Naive thymus-derived CD8-positive, alpha-beta T cell (primary cell): ENCODE measurements at places on chromosomes 5 and 9.
A peak's percentile ranks its signal among the peaks of the same experiment; 100 is the strongest.

DNA sequence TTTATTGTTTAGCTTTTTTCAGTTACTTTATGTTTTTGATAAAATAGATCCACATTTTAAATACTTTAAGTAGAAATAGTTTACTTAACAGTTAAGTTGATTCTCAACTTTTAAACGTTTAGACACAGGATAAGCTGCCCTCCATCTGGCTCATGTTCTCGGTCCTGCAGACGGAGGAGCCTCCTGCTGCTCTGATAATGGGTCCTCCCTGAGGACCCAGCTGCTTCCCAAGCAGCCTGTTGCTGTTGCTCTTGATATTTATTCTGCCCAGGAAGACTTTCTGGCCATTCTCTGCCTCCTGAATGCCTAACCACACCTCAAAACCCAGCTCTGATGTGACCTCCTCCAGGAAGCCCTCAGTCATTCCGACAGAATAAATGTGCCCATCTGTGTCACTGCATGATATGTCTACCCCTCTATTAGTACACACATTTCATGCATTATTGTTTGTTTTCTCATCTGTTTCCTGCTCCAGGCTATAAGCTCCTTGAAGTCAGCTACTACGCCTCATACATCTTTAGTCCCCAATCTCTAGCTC lies 267.2 kb upstream of the MSX2 start:
- DNase-seq: no peak

- no peak for DNase-seq
Observed at GRCh38 chr9:93187047-93187446, 3.1 kb downstream of the WNK2 start.

DNA sequence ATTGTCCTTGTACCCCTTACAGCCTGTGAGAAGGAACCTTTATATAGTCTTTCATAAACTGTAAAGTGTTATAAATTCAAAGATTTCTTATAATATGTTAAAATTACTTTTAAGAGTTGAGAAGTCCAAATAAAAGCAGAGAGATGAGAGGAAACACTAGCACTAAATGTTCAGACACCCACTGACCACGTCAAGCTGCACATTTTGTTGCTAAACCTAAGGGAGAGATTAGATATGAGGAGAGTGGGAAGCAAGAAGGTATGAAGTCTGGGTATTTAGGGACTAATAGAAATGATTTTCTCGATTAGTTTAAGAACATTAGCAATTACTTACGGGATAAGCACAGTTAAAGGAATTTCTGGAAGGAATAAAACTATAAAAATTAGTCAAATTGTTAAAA lies 506.9 kb downstream of the RAB3C start:
- DNase-seq: no peak

DNA sequence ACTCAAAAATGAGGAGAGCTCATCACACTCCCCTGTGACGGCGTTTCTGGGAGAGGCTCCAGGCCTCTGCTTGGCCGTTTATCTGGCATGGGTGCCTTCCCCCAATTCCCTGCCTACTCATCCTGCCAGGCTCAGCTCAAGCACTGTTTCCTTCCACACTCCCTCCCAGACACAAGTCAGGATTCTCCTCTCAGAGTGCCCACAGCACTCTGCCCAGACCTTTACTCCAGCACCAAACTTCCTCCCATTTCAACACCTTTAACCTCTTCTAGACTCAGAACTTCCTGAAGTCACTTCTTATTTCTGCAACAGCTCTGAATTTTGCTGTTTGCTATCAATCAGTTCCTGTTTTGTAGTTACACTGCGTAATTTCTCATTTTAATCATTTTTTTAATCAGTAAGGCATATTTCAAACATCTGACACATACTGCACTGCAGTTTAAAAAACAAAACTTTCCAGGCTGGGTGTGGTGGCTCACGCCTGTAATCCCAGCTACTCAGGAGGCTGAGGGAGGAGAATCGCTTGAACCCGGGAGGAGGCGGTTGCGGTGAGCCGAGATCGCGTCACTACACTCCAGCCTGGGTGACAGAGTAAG lies 16.0 kb downstream of the TRMO start:
- peak; percentile 47 for DNase-seq

GRCh38 chr5:157352756-157353340 lies 86.9 kb downstream of the CYFIP2 start:
- DNase-seq: no peak

DNA sequence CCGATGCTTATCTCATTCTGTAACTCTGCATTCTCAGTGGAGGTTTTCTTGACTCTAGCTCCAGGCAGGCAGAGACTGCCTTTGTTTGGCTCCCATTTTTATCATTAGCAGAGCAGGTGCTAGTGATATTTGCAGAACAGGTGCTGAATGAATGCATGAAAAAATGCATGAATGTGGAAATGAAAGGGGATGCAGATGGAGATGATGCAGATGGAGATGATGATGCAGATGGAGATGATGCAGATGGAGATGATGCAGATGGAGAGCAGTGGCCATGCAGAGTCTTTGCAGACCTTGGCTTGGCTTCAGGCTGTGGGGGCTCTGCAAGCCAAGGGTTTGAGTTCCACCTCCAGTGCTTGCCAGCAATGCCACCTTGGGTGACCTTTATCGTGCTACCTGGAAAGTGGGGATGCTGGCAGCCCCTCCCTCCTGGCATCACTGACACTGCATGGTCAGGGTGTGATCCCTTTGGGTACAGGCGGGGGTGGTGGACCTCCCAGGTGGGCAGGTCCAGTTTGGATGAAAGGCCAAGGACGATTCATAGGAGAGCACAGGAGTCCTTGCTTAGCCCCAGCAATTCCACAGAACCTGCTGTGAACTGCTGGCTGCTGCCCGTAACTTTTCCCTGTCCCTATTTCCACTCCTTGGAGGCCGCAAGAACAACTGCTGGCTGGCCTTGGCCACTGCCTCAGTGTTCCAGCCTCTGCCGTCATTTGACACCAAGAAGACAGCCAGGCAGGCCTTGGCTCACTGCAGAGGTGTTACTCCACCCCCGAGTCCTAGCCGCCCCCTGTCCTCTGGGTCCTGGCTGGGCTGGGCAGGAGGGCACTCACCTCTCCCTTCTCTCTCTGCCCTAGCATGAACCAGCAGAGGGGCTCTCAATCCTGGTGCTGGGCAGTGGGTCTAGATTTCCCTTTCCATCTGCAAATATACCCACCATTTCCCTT lies 33.0 kb downstream of the ERGIC1 start:
- no peak for DNase-seq

DNA sequence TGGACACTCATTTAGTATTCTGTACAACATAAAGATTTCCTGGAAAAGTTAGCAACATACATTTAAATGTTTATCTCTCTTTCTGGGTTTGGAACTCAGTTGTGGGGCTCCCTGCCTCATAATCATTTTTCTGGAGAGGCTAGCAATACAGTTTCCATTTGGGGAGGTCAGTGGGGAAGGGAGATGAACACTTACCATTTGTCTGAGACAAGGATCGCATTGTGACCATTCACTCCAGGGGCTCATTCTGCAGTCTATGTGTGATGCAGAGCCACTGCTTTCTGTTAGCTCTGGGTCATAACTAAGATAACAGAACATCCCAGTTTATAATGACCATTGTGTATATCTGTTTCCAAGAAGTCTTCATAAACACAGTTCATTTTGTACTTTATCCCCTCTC lies 22.4 kb downstream of the C9 start:
- no peak for DNase-seq

GRCh38 chr5:17808566-17808965 lies 174.3 kb downstream of the TAF11L14 start:
- no peak for DNase-seq

- no peak for DNase-seq
Observed at GRCh38 chr5:62328772-62329491, 22.9 kb downstream of the KIF2A start.

DNA sequence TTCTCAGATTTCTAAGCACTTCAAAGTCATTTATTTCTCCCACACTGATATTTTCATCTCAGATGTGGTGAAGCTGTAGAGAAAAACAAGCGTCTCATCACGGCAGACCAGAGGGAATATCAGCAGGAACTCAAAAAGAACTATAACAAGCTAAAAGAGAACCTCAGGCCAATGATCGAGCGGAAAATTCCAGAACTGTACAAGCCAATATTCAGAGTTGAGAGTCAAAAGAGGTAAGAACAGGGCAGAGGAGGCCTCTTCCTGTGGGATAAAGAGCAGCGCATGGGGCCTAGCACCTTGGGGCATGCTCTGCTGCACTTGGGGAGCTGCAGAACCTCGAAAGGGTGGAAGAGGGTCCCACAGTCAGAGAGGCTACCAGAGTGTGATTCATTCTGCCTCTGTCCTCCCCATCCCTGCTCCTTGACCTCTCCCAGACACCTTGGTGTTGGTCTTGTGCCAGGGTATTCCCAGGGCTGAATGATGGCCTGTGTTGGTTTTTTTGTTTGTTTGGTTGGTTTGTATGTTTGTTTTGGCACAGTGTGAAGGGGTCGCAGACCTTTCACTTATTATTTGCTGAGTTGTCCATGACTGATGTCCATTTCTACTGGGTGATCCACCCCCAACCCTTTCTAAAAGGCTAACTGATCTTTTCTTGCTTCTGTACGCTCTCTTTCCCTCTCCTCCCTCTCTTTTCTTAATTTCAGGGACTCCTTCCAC lies 248.9 kb downstream of the DOCK8 start:
- no peak for DNase-seq

- DNase-seq: no peak
Observed at GRCh38 chr5:145811834-145812625, 23.1 kb downstream of the PRELID2 start.

- no peak for DNase-seq
Observed at GRCh38 chr5:178327931-178328711, 95.5 kb upstream of the PHYKPL start.

- DNase-seq: no peak
Observed at GRCh38 chr5:14471507-14471906, 110.1 kb upstream of the OTULINL start.

DNA sequence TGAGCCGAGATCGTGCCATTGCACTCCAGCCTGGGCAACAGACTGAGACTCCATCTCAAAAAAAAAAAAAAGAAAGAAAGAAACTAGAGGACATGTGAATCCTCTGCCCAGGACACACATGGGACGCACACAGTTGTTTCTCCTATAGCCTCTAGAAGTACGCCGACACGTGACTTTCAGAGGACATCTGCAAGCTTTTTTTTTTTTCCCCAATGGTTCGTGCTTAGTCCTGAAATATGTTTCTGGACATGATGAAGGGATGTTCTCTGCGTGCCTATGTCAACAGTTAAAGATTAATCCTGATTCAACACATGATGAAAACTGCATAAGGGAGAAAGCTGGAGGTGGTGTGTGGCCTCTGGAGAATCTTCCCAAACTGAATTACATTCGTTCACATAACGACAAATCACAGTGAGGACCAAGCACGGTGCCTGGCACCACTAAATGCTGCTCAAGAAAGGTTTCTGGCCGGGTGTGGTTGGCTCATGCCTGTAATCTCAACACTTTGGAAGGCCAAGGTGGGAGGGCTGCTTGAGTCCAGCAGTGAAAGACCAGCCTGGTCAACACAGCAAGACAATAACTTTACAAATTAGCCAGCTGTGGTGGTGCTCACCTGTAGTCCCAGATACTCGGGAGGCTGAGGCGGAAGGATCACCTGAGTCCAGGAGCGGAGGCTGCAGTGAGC lies 9.8 kb downstream of the COL23A1 start:
- no peak for DNase-seq

- DNase-seq: no peak
Observed at GRCh38 chr9:12695474-12695873, 2.3 kb downstream of the TYRP1 start.

DNA sequence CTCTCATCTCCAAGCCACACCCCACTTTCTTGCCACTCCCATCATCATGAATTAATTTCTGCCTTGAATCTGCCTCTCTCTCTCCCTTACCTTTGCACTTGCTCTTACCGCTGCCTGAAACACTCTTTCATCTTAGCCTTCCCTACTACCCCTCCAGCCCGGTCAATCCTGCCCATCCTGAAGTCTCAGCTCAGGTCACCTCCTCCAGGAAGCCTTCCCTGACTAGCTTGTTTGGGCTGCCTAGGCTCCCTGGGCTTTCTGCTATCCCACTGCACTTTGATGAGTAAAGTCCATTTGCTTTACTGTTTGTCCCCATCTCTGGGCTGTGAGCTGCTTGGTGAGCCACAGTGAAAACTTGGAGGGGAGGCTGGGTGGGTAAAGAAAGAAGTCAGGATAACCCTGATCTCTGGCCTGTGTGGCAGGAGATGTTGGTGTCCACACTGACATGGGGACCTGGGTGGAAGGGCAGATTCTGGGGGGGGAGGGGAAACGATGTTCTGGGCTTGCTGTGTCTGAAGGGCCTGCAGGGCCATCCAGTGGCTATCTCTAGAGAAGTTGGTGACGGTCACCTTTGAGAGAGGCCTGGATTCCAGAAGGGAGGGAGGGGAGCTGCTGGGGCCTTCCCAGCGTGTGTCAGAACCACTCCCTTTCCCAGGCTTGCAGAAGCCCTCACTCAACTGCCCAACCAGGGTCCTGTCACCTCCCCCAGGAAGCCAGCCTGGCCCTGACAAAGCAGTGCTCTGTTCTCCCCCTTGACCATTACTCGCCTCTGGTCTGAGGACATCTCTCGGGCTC lies 75.0 kb upstream of the DAB2IP start:
- DNase-seq: no peak

GRCh38 chr9:101479338-101480030 lies 43.9 kb upstream of the ALDOB start:
- DNase-seq: no peak

DNA sequence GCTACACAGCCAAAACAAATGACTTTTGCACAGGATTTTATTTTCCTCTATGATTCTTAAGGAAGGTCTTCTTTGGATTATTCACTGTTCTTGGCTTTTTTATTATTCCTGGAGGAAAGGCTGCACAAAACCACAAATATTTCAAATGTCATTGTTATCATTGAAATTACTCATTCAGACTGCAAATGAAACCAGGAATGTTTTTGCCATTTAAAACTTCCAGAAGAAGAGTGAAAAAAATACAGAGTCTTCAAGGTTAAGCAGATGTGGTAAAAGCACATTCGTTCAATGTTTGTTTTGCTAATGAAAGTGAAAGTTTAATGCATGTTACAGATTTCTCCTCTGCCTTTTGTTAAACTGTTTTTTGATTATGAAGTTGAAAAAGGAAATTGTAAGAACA lies 238.2 kb downstream of the TLE4 start:
- DNase-seq: no peak

GRCh38 chr5:20055301-20055700 lies 67.3 kb upstream of the CDH18 start:
- no peak for DNase-seq

DNA sequence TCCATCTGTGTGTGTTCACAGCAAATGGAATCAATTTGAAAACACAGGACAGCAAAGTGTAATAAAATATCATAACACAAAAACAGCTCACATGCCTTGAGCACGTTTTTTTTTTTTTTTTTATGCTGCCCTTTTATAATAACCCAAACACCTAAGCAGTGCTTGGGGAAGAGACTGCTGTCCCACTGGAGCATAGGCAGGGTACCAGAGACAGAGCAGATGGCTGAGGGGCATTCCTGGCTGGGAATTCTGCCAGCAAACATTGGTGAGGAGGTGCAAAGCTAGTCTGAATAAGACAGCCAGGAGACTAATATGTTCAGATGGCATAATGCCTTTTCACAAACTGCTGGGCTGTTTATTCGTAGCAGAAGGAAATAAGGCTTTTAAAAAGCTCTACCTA lies 58.1 kb upstream of the SV2C start:
- no peak for DNase-seq

GRCh38 chr5:81972492-81972783 lies 615 bp downstream of the ATG10 start:
- no peak for DNase-seq
